Neural crest cell (in vitro differentiated cells): ENCODE measurements at places on chromosomes 12 and 14.

- DNase-seq = no peak
Measured at GRCh38 chr14:62322216-62322615, 560.0 kb downstream of the SNAPC1 start.

- DNase-seq = no peak
Measured at GRCh38 chr12:105384916-105385535, 54.5 kb downstream of the C12orf75 start.

DNA sequence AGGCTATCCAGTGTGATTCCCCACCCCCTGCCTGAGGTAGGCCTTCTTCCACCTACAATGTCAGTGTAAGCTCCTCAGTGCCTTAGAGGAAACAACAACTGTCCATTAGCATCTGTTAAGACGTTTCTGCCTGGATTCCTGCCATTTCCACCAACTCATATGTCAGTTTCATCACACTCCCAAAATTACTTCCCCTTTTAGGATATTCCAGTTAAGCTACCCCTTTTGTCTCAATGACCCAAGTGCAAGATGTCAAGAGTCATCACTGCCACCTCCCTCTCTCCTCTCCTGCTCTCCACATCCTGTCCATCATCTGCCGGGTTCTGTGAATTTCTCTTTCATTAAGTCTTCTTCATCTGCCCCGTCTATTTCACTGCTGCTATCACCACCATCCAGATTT, 189.4 kb downstream of the DPF3 start:
- DNase-seq = no peak

DNA sequence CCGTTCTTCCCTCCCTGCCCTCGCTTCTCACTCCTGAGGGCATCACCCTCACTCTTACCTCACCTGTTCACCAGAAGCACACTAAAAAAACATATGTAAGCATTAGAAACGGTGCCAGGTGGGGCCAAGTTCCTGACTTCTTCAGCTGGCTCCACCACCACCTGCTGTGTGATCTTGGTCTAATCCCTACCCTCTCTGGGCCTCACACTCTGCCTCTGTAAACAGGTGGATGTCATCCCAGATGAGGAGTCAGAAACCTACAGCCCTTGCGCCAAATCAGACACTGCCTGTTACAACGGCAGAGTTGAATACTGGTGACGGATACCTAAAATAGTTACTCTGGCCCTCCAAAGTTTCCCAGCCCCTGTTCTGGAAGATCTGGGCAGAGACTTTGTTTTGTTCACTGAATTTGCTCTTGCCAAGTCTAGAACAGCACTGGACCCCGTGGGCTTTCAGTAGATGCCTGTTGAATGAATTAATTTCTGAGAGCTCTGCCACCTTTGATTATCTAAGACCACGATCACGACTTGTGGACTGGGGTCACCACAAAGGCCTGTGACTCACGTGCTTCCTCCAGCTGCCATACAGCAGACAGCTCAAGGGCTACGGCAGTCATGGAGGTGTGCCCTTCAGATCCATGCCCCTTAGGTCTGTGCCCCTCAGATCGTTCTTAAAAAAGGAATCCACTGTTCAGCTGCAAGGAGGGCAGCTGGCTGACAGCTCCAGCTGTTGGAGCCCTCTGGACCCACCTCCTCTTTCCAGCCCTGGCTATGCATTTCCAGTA, 71.9 kb downstream of the GSC start:
- DNase-seq = no peak

DNA sequence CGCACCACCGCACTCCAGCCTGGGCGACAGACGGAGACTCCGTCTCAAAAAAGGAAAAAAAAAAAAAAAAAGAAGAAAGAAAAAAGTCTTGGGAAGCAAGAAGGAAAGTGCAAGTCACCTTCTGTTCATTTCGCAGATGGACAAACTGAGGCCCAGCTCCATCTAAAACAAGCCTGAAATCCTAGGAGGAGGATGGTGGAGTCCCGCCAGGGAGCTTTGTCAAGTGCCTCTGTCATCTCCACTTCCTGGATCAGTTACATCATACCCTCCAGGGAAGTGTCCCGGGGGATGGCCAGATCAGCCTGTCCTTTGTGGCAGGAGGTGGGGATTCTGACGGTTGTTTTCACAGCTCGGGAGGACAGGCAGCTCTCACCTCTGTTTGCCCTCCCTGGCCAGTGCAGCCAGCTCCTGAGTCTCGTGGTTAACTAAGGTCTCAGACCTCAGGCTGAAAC, 8.7 kb upstream of the SDSL start:
- no peak for DNase-seq

GRCh38 chr12:115872212-115872611, 405.3 kb downstream of the MED13L start:
- DNase-seq = no peak

DNA sequence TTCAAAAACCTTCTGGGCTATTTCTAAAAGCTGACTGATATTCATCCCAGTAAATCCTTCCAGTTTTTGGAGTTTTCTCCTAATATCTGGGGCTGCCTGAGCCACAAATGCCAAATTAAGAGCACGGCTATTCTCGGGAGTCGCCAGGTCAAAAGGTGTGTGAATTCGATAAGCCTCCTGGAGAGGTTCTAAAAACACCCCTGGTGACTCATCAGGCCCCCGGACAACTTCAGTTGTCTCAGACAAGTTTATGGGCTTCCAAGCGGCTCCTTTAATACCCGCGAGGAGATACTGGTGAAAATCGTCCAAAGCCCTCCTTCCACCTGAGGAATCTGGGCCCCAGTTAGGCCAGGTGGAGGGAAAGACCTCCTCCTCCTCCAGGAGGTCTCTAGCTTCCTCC, 677.1 kb downstream of the TMEM121 start:
- DNase-seq = no peak

DNA sequence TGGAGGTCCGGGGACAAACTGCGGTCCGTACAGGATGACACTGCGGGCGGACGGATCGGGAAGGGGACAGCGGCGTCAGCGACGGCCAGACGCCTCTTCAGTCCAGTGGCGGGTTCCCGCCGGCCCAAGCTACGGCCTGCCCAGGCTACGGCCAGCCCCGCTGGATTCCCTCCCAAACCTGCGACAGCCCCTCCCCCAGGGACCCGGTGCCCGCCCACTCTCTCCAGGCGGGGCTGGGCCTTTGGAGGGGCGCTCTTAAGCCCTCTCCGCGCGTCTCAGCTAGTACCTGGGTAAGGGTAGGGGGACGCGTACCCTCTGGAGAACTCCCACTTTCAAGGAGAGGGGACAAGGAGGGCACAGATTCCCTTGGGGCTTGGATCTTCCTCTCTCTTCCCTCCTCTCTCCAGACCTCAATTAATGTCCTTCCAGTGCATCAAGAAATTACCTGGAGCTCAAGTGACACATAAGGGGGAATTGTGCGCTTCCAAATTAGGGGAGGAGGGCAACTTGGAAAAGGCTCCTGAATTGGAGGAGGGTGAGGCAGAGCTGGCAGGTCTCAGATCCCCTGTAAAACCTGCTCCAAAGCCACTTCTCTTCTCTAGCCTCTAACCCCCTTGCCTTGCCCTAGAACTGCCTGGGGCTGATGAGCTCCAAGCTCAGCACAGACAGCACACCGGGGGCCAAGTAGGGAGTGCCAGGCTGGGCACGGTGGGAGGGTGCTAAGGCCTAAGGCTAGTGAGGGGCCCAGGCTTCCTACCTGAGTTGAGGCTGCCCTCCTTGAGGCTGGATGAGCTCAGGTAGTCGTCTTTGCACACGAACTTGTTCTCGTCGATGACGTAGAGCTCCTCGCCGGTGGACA, 3.1 kb downstream of the LHX5 start:
- no peak for DNase-seq

GRCh38 chr14:74705613-74706500, 7.0 kb downstream of the AREL1 start:
- DNase-seq = no peak

DNA sequence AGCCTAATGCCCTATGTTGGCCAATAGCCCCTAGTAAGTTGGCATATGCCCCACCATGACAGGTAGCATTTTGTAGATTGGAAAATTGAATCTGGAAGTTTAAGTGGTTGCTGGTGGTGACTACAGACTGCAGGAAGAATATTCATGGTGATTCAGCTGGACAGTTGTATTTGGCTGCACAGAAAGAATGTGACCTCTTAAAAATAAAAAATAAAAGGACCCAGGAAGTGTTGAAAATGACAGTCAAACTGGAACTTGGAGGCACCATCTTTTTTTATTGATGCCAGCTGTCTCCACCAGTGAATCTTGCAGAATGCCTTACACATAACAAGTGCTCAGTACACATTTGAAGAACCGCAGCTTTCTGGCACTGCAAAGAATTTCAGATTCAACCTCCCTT, 73.9 kb downstream of the PRMT8 start:
- DNase-seq = no peak

DNA sequence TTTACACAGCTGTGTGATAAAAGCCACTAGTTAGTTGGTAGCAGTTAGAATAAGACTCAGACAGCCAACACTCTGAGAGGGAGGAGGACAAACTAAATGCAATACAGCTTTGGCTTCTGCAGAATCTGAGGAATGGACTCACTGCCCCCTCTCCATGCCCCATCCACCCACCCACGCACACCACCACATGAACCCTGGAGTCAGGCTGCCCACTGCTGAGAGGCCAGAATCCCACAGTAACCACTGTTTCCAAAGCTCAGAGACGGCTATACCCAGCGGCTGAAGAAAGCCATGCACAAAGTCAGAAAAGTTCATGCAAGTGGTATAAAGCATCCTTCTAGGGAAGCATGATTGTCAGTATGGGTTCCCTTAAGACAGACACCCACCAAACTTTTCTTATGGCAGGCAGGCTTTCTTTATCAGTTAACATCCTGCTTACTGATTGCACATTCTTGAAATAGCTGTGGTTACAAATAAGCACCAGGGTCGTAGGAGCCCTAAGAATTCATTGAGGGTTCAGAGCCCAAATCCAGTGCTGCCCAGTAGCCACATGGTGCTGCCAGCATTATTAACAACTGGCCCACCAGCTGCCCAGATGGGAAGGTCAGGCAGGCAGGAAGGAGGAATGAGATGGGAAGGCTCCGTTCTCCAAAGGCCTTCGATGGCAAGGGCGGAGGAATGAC, 61.5 kb downstream of the NT5DC3 start:
- no peak for DNase-seq

GRCh38 chr12:120936197-120936596, 32.0 kb upstream of the SPPL3 start:
- no peak for DNase-seq
